ENCODE measurements at places on chromosomes 16 and 17.

DNA sequence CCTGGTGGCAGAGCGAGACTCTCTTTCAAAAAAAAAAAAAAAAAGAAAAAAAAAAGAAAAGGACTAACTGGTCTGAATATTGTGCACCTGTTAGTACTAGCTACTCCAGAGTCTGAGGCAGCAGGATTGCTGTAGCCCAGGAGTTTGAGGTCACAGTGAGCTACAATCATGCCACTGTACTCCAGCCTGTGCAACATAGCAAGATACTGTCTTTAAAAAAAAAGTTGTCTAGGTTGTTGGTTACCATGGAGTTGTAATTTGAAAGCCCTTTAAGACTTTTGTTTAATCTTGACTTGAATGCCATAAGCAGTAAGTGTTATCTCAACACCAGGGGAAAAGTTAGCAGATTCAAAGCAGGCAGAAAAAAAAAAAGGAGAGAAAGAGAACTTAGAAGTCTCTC, 10.9 kb upstream of the C16orf54 start:
- no peak for DNase-seq

DNA sequence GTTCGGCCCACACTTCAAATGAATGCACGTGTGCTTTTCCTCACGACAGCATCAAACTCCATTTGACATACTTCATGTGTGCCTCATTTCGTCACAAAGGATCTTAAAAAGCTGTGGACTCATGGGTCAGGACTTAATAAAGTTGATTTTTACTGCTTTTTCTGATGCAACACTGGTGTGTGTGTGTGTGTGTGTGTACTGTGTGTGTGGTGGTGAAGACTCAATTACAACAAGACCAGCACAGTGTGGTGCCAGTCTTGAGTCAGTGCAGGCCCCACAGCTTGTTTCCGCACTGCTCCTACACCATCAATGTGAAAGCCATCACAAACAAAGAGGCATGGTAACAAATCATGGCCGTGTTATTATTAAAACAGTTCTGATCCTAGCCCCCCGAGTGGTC, 17.7 kb downstream of the CDIP1 start:
- DNase-seq: no peak

DNA sequence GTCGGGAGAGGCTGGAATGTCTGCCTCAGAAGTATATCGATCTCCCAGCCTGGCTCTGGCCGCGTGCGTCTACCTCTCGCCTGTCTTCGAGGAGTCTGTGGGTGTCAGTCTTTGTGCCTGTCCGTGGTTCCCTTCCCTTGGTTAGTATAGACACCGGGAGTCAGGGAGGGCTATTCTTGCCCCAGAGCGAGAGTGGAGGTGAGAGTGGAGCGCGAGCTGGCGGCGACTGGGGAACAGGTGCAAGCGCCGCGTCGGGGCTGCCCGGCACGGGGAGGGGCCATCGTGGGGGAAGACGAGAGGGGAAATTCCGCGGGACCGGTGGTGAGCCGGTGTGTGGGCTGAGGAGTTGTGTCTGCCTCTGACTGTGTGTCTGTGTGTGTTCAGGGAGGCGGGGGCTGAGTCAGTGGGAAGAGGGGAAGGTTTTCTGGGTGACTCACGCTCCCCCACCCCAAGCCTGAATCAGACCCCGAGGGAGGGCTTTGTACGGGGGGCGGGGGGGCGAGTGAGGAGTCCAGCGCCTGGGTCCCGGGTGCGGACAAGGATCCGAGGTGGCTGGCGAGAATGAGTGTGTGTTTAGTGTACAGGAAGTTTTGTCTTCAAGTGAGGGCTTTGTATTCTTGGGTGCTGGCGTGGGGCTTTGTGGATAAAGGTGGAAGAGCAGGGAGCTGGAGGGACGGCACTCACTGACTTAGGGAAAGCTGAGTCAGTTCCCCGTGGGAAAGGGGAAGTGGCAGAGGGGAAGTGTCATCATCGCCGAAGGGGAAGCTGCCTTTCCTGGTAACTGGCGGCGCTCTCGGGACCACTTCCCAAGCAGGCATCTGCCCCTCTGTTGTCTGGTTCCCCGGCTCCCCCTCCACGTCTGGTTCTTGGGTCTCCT, 8.6 kb downstream of the KDM6B start:
- peak; percentile 84 for DNase-seq

DNA sequence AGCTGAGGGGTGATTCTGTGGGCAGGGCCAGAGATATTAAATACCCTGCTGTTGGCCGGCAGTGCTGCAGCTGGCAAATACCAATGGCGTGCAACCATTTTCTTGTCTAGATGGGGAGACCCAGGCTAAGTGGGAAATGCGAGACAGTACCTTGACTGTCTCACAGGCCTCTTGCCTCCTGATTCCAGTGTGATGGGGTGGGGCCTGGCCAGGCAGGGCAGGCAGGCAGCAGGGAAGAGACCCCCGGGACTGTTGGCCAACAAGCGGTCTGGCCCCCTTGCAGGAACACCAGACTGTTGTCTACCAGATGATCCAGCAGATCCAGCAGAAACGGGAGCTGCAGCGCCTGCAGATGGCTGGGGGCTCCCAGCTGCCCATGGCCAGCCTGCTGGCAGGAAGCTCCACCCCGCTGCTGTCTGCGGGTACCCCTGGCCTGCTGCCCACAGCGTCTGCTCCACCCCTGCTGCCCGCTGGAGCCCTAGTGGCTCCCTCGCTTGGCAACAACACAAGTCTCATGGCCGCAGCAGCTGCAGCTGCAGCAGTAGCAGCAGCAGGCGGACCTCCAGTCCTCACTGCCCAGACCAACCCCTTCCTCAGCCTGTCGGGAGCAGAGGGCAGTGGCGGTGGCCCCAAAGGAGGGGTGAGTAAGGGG, 5.7 kb upstream of the CISD3 start:
- no peak for DNase-seq

- no peak for DNase-seq
These were observed 6.3 kb downstream of the TTYH2 start for GRCh38 chr17:74219576-74220133.

GRCh38 chr16:35176449-35176848, 1717.0 kb downstream of the TP53TG3F start:
- DNase-seq: no peak

DNA sequence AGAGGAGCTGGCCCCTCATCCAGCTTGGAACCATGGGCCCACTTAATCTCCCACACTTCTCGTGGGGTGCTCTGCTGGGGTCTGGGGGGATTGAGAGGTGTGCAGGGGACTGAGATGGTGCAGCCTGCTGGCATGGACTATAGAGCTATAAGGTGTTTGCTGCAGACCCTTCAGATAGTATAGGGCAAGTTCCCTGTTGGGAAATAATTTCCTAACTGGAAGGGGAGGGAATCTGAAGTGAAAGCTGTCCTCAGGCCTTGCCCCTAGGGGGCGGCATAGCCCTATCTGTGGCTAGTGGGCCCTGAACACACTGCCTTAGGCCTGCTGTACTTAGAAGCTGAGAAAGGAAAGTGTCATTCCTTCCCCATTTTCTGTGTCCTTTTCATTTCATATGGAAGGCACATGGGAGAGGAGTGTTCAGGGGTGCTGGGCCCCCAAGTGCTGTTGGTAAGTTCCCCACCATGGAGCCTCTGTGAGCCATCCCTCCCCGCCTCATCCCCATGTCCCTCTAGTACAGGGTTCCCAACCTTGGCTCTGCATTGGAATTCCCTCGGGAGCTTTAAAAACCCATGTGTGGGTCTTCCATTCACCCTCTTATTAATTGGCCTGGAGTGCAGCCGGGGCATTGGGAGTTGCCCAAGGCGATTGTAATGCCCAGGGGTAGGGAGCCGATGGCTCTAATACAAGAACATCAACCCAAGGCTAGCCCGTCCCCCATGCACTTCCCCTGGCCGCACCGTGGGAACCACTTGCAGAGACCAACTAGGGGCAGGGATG, 19.7 kb downstream of the GOSR2 start:
- peak; percentile 58 for DNase-seq

GRCh38 chr17:66415366-66416206, 113.2 kb downstream of the PRKCA start:
- DNase-seq: no peak

DNA sequence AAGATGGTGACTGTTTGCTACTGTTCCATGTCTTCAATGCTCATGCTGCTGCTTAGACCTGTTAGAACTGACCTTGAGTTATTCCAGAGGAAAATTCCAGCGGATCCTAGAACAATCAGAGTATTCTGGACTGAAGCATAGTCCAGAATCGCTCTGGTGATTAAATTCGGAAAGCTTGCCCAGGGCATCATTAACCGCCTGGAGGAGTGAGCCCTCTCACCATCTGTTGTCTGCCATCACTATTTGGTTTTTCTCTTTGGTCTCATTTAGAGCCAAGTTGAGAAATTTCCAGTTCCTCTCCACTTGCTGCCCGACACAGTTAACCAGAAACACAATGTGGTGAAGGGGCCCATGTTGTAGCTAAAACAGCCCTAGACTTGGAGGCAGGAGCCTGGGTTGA, 104.1 kb downstream of the BMERB1 start:
- no peak for DNase-seq

DNA sequence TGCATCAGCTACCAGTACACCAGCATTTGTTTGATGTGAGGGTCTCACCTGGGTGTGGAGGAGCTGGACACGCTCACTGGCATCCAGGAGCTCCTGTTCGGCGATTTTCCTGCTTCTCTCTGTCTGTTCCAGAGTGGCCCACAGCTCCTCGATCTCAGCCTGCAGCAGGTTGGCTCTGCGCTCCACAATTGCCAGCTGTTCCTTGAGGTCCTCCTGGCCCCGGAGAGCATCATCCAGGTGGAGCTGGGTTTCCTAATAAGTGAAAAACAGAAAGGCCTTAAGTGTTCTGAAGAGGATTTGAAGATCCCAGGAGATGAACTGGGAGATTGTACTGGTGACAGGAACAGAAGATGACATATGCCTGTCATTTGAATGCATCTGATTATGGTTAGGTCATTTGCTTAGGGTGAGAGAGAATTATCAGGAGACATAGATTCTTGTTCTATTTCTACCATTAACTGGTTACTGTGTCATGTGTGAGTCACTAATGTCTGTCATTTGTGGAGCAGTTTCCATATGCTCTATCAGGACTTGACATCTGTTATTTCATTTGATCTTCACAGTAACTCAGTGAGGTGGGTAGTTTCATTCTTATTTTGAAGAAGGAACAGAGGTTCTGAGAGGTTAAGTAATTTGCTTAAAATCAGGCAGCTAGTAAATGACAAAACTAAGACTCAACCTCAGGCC, 21.5 kb upstream of the MYH13 start:
- DNase-seq: no peak

GRCh38 chr16:65079549-65079948, 42.3 kb downstream of the CDH11 start:
- DNase-seq: no peak

- DNase-seq: no peak
These were observed 101.2 kb downstream of the TTC19 start for GRCh38 chr17:16100737-16101400.

- DNase-seq: no peak
These were observed 312.7 kb downstream of the CA10 start for GRCh38 chr17:51845776-51846175.

DNA sequence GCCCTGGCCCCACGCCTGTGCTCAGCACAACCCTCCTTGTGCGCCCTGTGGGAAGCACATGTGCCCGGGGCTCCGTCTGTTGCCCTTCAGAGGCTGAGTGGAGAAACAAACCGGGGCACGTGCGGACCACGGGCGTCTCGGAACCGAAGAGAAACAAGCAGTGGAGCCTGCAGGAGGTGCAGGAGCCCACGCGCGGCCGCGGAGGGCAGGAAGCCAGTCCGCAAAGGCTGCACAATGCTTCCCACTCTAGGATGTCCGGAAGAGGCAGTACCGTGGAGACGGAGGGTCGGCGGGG, 75.5 kb upstream of the GNG13 start:
- DNase-seq: no peak

GRCh38 chr16:50878536-50878935, 136.7 kb downstream of the CYLD start:
- no peak for DNase-seq

GRCh38 chr17:49739641-49740271, 24.2 kb downstream of the FAM117A start:
- peak; percentile 95 for DNase-seq

DNA sequence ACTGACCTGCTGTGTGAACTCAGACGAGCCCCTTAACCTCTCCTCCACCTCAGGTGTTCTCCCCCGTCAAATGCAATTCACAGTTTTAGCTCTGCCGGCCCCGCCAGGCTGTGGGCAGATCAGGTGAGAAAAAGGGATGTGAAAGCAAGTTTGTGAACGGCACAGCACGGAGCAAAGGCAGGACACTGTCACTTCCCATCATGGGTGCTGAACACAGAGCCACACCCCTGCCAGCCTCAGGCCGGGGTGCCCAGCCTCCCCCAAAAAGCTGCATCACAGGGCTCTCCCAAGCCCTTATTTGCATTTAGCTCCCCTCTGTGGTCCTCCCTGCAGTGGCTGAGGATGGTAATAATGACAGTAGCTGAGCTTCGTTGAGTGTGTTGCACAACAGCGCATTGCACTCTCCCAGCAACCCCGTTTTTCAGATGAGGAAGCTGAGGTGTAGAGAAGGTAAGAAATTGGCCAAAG, 88.8 kb upstream of the TNRC6C start:
- no peak for DNase-seq

DNA sequence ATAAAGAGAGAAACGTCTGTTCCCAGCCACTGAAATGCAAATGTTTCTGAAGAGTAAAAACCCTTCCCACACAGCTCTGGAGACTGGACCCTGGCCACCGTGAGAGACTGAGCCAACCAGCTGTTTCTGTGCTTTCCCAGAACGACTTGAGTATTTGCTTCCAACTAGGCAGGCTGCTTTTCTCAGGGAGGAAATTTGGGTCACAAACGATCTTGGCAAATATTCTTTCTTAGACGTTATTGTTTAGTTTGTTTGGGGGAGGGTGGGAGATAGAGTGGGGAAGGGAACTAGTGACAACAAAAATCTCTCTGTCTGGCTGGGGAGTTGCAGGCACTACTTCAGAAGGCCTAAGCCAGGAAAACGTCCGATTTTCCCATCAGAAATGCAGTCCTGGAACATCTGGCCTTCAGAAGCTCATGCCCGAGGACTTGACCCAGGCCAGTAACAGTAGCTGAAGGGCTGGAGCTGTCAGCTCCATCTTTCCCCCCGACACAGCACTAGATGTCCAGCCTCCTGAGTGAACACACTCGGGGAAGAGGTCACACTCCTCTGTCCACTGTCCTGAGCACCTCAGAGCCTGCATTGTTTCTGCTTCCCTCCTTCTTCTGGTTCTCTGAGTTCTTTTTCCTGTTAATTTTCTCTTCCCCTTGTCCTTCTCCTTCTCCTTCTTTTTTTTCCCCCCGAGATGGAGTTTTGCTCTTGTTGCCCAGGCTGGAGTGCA, 4.0 kb downstream of the CCDC92B start:
- no peak for DNase-seq

DNA sequence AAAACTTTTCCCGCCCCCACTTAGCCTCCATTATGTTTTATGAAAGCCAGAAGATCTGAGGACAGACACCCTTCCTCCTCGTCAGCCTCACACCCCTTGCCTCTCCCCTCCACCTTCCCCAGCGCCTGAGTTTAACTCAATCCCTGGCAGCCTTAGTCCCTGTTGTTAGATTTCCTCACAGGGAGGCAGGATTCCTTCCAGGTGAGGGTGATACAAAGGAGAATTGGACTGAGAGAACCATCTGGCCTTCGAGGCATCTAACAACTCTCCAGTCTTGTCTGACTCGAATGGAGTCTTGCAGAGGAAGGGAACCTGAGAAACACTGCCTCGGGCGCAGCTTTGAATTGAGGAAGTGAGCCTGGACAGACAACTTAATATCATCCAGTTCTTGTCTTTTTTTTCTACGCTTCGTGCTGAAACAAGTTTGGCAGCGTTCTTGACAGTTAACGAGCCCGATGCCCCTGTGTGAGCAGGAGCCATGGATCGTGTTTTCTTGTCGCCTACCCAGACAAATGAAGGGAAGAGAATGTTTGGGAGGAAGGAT, 1.3 kb upstream of the ZNF768 start:
- no peak for DNase-seq

Data from activated CD4-positive, alpha-beta T cell treated with anti-CD3 and anti-CD28 coated beads, Interleukin-2, amount 10 ng/mL, durations not matched to agents 7 days and 5 days (primary cell).